ENCODE measurements at places on chromosomes 7 and 10. TPM values are rescaled to one million over a fixed set of nuclear protein-coding genes. Genes with fewer than 3 reads are reported as not detected.

Gene LIPN
- total RNA-seq = not detected

Gene BTBD16
- total RNA-seq = not detected

Gene RBP4
- total RNA-seq = 36.8 TPM

Gene MET
- total RNA-seq = 15.2 TPM

Gene CNTNAP2
- 2.2 TPM for total RNA-seq

Gene SLC18A3
- 0.49 TPM for total RNA-seq

GRCh38 chr10:5595994-5596471 lies 70.4 kb downstream of the ASB13 start:
- no peaks in the 10 kb centered on the region for H3K27me3 ChIP-seq
- no peaks in the 10 kb centered on the region for H3K36me3 ChIP-seq
- no peak overlapping the region for H3K4me3 ChIP-seq
- no peak for DNase-seq

DNA sequence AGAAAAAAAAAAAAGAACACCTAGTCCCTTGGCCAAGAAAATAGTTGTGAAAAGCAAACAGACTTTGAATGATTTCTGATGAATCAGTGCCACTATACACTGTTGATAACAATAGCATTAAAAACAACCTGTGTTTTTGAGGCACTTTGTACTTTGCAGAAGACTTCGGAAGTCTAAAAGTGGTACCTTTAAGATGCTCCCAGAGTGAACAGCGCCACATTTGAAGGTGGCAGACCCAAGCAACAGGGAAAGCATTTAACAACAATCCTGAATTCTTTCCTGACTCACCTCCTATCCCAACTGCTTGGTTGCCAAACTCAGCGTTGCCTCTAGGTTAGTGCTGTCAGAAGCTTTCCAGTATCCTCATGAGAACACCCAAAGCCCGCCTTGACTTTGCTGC lies 102.5 kb upstream of the CCDC6 start:
- H3K27me3 ChIP-seq = no peaks in the 10 kb centered on the region
- H3K4me3 ChIP-seq = no peak overlapping the region
- no peaks in the 10 kb centered on the region for H3K36me3 ChIP-seq

GRCh38 chr10:100184426-100184825 lies 1.4 kb downstream of the ERLIN1 start:
- peaks cover 39% of the 10 kb centered on the region for H3K4me1 ChIP-seq
- peak overlapping the region; percentile 72 for H3K27ac ChIP-seq
- no peak for DNase-seq
- H3K36me3 ChIP-seq = no peaks in the 10 kb centered on the region

GRCh38 chr7:30888747-30889146 lies 22.9 kb upstream of the AQP1 start:
- no peaks in the 10 kb centered on the region for H3K36me3 ChIP-seq
- DNase-seq = no peak
- no peak overlapping the region for H3K4me3 ChIP-seq
- no peak overlapping the region for H3K27ac ChIP-seq
- peaks cover 9% of the 10 kb centered on the region for H3K4me1 ChIP-seq

DNA sequence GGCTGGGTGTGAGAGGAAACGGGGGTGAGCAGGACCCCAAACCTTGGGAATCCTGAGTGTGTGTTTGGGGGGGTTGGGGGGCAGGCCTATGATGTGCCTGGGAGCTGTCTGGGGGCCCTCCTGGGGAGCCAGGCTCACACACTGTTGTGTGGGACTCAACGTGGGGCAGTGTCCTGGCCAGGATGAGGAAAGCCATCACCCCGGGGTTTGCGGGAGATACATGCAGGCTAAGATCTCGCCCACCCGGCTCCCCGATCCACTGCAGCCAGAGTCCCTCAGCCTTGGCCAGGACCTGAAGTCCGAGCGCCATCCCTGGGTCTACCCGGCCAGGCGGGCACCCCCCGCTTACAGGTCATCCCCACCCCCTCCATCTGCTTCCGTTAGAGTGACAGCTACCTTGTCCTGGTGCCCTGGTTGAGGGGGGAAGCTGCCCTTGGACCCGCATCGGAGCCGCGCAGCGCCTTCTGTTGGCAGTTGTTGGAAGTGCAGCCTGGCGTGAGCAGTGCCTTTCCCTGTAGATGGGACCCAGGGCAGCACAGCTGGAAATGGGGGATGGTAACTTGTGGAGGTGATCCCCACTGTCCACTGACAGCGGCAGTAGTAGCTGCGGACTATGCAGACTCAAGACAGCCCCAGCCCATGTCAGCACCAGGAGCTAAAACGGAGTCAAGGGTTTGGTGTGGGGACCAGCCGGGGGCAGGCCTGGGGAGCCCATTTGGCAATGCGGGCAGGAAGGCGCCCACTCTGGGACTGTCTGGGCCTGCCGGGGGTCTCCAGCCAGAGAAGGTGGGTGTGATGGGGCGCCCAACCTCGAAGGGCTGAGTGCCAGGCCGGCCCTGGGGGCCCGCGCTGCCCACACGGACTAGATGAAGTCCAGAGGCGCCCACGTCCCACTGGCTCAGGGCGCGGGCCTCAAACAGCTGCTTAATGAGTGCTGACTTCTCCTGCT lies 885.6 kb upstream of the ZNF722 start:
- no peak overlapping the region for H3K4me3 ChIP-seq
- no peak overlapping the region for H3K27ac ChIP-seq
- no peaks in the 10 kb centered on the region for H3K36me3 ChIP-seq
- H3K27me3 ChIP-seq = no peaks in the 10 kb centered on the region

- peak overlapping the region; percentile 64 for H3K4me3 ChIP-seq
- DNase-seq = no peak
- H3K4me1 ChIP-seq = peaks cover 37% of the 10 kb centered on the region
- no peaks in the 10 kb centered on the region for H3K27me3 ChIP-seq
- H3K36me3 ChIP-seq = peaks cover 34% of the 10 kb centered on the region
Observed at GRCh38 chr7:149622444-149623210, 125.0 kb upstream of the ZNF746 start.

DNA sequence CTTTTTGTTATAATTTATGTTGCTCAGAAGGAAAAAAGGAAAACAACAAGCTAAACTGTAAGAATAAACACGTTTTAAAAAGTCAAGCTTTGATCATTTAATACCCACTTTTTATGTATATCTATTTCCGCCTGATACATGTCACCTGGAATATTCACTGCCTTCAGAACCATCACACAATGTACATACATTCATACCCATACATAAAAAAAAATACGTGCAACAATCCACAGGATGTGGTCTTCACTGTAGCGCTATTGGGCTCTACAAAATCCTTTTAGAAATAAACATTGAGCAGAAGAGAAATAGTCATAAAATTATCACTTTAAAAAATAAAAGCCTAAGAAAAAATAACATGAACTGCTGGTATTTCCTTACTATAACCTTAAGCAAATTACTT lies 1078.9 kb upstream of the LRRTM3 start:
- H3K36me3 ChIP-seq = no peaks in the 10 kb centered on the region
- H3K27me3 ChIP-seq = no peaks in the 10 kb centered on the region
- no peaks in the 10 kb centered on the region for H3K4me1 ChIP-seq
- no peak for DNase-seq
- no peak overlapping the region for H3K4me3 ChIP-seq
- no peak overlapping the region for H3K27ac ChIP-seq

GRCh38 chr7:75758491-75758890 lies 13.5 kb downstream of the CCL26 start:
- no peaks in the 10 kb centered on the region for H3K27me3 ChIP-seq
- H3K4me3 ChIP-seq = no peak overlapping the region
- H3K27ac ChIP-seq = no peak overlapping the region
- no peaks in the 10 kb centered on the region for H3K36me3 ChIP-seq
- DNase-seq = no peak
- no peaks in the 10 kb centered on the region for H3K4me1 ChIP-seq

GRCh38 chr10:7193369-7193768 lies 217.5 kb downstream of the SFMBT2 start:
- no peak overlapping the region for H3K4me3 ChIP-seq
- no peaks in the 10 kb centered on the region for H3K27me3 ChIP-seq
- no peak for DNase-seq

GRCh38 chr10:59857049-59857448 lies 49.3 kb downstream of the CCDC6 start:
- no peak overlapping the region for H3K4me3 ChIP-seq
- no peaks in the 10 kb centered on the region for H3K36me3 ChIP-seq
- peaks cover 68% of the 10 kb centered on the region for H3K4me1 ChIP-seq

- H3K4me3 ChIP-seq = no peak overlapping the region
- no peak overlapping the region for H3K27ac ChIP-seq
- H3K27me3 ChIP-seq = no peaks in the 10 kb centered on the region
- H3K4me1 ChIP-seq = peaks cover 16% of the 10 kb centered on the region
Observed at GRCh38 chr7:424961-425793, 94.5 kb downstream of the PDGFA start.

DNA sequence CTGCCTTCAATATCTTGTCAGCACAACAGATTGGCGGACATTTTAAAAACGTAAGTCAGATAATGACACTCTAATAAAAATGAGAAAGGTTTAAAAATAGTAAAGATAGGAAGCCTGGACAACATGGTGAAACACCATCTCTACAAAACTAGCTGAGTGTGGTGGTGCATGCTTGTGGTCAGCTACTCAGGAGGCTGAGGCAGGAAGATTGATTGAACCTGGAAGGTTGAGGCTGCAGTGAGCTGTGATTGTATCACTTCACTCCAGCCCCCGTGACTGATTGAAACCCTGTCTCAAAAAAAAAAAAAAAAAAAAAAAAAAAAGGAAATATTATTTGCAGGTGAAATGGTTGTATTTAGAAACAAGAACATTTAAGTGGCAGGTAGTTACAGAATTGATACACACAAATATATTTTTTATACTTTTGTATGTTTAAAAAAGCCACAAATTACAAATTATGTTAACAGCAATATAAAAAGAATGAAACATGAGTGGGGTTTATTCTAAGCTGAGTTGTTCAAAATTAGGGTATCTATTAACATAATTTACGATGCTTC lies 141.9 kb downstream of the ADK start:
- H3K4me1 ChIP-seq = peaks cover 10% of the 10 kb centered on the region
- no peak for DNase-seq
- H3K36me3 ChIP-seq = no peaks in the 10 kb centered on the region
- H3K27ac ChIP-seq = no peak overlapping the region

DNA sequence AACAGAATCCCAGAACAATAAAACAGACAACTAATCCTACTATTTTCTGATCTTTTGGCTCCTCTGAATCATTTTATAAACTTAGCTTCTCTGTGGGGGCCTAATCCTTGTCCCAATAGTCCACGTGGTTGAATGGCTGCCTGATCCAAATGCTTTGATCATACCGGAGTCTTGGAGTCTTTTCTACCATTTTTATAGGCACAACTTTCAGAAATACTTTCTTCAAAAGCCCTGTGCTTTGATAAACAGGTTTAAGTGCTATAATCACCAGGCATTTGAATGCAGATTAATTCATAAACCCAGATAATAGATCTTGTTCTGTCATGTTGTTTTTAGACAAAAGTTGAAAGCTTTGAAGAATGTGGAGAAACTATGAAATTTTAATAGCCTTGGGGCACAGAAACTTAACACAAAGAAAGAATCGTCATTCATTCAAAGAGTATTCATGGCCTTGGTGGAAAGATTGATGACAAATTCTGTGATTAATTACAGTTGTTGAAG lies 163.7 kb downstream of the AHR start:
- H3K4me3 ChIP-seq = no peak overlapping the region
- DNase-seq = no peak

GRCh38 chr10:45427262-45427969 lies 53.4 kb downstream of the ALOX5 start:
- no peak for DNase-seq
- H3K4me3 ChIP-seq = no peak overlapping the region
- H3K36me3 ChIP-seq = no peaks in the 10 kb centered on the region
- peaks cover 7% of the 10 kb centered on the region for H3K4me1 ChIP-seq
- H3K27ac ChIP-seq = no peak overlapping the region

DNA sequence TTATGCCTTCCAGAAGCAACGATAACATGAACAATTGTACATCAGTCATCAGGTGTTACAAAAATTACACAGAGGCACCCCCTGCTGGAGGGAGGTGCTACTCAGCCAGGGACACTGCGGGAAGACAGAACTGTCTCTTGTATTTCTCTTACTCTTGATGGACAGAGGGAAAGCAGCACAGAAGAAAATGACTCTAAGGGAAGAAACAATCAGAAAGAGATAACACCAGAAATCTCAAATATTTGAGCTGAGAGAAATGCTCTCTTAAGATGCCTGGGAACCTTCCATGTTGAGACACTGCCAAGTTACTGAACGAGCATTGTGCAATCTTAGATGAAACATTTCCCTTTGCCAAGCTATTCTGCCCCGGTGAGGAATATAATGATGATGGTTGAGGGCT lies 227.6 kb upstream of the NPSR1 start:
- no peaks in the 10 kb centered on the region for H3K4me1 ChIP-seq
- H3K36me3 ChIP-seq = no peaks in the 10 kb centered on the region
- no peak overlapping the region for H3K4me3 ChIP-seq
- no peak for DNase-seq

GRCh38 chr10:23693501-23693901 lies 254.6 kb downstream of the OTUD1 start:
- H3K27ac ChIP-seq = no peak overlapping the region
- no peaks in the 10 kb centered on the region for H3K36me3 ChIP-seq
- no peaks in the 10 kb centered on the region for H3K27me3 ChIP-seq
- no peak for DNase-seq
- no peak overlapping the region for H3K4me3 ChIP-seq

DNA sequence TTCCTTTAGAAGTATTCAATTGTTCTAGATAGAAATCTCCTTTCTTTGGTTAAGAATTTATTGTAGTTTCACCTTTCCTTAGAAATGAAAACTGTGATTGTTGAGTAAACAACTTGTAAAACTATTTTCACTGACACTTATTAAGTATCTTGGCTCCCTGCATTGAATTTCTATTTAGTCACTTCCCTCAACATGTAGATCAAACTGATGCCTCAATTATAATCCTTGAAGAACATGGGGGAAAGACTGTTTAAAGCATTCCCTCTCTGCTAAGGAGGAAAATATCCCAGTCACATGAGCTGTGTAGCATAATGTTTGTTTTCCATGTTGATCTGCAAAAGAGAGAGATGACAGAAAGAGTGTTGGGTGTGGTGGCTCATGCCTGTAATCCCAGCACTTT lies 99.7 kb downstream of the PDE1C start:
- no peak overlapping the region for H3K4me3 ChIP-seq
- no peaks in the 10 kb centered on the region for H3K27me3 ChIP-seq
- H3K36me3 ChIP-seq = no peaks in the 10 kb centered on the region
- H3K4me1 ChIP-seq = no peaks in the 10 kb centered on the region

DNA sequence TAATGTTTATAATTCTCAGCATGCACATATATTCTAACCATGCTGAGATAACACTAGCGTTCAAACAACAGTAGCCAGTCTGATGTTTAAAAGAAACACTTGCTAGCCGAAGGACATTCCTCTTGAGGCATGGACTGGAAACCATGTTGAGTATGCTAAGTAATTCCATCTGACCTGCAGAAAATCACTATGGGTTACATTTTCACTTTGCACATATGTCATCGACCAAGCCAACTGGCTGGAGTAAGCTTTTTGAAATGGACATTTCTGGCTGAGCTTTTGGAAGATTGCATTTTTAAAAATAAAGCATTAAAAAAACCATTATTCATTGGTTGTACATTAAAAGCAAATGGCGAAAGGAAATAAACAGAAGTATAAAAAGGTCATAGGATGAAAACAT lies 88.2 kb downstream of the BBS9 start:
- no peaks in the 10 kb centered on the region for H3K27me3 ChIP-seq
- H3K4me3 ChIP-seq = no peak overlapping the region
- no peak overlapping the region for H3K27ac ChIP-seq
- no peaks in the 10 kb centered on the region for H3K36me3 ChIP-seq
- H3K4me1 ChIP-seq = no peaks in the 10 kb centered on the region

GRCh38 chr7:155619634-155620271 lies 24.7 kb upstream of the RBM33 start:
- no peak for DNase-seq
- H3K4me3 ChIP-seq = no peak overlapping the region
- H3K27me3 ChIP-seq = no peaks in the 10 kb centered on the region
- no peaks in the 10 kb centered on the region for H3K36me3 ChIP-seq
- no peak overlapping the region for H3K27ac ChIP-seq
